ENCODE measurements at places on chromosomes 4 and X. TPM values are rescaled to one million over a fixed set of nuclear protein-coding genes. Genes with fewer than 3 reads are reported as not detected.

DNA sequence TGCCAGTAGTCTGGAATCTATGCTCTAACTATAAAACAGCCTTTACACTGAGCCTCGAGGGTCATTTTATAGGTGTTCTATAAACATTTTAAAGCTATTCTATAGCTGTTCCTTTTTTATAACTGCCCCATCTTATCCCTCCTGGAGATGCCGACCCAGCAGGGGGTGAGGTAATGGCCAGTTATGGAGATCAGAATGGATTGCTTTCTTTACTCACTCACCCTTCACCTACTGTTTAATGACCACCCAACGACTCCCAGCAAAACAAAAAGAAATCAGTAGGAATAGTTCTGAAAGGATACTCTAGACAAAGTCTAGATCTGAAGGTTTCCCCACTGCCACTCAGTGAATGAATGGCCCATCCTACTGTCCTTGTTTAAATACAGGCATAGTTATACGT, 1113.1 kb downstream of the FAT4 start:
- DNase-seq: no peak

DNA sequence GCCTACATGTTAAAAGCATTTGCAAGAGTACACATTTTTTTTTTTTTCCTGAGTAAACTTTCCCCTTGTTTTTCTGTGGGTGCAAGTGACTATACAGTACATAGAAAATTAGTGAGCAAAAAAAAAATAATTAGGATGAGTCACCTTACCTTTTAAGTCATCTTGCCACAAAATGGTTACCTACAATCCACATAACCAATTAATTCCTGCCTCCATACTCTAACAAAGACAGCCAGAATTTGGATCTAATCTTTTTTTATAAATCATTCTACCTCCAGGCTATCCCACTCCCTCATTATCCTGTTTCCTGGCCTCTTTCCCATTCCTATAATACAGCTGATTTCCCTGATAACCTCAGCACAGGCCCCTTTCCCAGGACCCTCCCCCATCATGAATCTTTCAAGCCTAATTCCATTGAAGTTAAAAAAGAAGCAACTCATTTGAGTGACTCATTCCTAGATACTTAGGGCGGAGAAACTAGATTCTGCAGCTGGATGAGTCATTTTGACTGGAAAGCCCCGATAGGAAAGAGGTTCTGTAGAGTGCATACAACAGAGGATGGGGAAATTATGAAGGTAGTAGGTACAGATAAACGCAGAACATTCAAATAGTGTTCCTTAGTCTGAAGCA, 128.2 kb downstream of the C4orf51 start:
- no peak for DNase-seq

GRCh38 chr4:147839663-147840062, 107.8 kb downstream of the ARHGAP10 start:
- DNase-seq: no peak

DNA sequence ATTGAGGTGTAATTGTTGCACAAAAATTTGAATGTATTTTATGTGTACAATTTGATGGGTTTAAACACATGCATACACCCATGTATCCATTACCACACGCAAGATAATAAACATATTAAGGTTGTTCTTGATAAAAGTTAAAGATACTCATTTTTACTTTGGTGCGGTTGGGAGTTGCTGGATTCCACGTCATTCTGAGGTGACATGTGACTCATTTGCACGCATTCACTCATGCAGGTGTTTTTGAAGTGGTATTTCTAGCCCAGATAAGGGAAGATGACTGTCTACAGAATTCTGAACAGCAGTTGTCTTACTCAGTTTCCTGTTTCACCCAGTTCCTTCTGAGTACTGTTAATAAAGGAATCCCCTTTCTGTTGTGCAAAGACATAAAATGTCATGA, 142.0 kb downstream of the RTL3 start:
- no peak for DNase-seq

DNA sequence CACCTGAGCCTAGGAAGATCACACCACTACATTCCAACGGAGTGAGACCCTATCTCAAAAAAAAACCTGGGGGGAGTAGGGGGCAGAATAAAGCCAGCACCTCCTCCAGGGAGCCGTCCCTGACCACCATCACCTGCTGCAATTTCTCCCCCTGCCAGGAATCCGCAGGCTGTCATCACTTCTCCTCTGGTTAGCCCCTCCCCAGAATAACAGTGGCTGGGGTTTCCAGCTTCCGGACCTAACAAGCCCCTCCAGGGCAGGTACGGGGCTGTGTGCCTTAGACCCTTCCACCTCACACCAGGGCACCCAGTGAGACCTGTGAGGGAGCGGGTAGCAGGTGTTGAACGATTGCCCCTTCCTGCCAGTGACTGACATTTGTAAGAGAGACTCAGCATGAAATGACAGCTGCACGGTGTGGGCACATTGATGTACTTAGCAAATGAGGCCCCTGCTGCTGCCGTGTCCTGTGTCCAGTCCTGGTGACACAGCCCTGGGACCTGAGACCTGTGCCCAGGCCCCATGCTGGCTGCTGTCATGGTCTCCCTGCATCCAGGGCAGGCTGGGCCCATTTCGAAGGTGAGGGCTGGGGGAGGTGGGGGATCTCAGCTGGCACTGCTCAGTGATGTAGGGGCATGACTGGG, 6.7 kb upstream of the WFS1 start:
- DNase-seq: no peak

GRCh38 chrX:9802737-9803136, 16.5 kb downstream of the SHROOM2 start:
- no peak for DNase-seq

DNA sequence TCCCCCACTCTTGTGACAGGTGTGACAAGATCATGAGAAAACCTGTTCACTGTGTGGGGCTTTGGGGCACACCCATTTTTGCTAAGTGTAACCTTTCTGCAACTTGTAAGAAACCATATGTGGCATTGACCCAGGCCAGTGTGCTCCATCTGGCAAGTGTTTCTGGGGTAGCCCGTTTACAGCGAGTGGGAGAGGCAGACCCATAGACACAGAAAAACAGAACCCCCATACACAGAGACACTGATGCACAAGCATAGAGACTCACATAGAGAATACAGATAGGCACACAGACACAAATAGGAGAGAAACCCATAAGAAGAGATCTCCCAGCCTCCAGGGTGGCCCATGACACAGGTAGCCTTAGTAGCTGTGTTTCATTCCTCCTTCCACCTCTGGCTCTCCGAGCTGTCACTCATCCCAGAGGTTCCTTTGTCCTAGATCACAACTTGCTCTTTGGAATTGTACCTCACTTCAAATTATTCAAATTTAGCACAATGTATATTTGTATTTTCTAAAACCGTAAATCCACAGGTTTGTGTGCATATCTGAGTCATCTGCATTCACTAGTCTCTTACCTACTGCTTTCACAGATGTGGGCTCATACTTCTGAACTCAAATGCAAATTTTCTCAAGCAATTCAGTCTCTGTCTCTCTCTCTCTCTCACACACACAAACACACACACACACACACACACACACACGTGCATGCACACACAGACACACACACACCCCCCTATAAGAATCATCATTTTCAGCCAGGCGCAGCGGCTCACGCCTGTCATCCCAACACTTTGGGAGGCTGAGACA, 114.4 kb downstream of the SH3KBP1 start:
- DNase-seq: no peak

Gene TBL1X
- polyA plus RNA-seq: 26.4 TPM

Gene GPR50
- polyA plus RNA-seq: 0.11 TPM

Gene AFM
- polyA plus RNA-seq: 11.3 TPM
